Dermis microvascular lymphatic vessel endothelial cell (primary cell): ENCODE measurements at places on chromosomes 12 and 14. TPM values are rescaled to one million over a fixed set of nuclear protein-coding genes. Genes with fewer than 3 reads are reported as not detected.

DNA sequence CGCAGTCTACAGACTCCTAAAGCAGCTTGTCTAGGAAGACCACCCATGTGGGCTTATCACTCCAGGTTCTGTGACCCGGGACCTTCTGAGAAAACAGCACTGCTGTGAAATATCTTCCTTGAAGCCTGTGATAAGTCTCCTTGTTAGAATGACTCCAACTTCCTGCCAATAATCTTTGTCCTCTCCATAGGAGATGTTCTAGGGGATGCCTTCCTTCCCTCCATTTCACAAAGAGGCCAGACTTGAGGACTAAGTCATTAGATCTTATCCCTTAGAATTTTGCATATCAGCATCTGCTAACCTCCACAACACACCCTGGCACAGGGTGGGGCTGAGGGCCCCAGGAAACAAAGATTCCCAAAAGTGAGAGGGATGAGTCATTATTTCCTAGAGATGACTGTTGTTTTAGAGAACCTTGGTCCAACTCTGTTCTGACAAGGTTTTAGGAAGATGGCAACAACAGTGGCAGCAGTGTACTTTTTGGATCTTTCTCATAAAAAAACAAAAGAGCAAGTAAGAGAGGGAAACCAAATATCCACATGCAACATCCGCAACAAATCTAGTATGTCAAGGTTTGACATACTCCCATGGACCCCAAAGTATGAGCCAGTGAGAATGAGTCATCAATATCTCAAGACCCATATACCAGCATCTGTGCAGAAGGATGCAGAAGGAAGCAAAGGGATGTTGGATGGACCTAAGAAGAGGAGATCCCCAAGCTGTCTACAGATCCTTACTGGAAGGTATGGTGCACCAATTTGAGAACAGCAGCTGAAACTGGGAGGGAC lies 6.0 kb downstream of the LTB4R start:
- DNase-seq = no peak

DNA sequence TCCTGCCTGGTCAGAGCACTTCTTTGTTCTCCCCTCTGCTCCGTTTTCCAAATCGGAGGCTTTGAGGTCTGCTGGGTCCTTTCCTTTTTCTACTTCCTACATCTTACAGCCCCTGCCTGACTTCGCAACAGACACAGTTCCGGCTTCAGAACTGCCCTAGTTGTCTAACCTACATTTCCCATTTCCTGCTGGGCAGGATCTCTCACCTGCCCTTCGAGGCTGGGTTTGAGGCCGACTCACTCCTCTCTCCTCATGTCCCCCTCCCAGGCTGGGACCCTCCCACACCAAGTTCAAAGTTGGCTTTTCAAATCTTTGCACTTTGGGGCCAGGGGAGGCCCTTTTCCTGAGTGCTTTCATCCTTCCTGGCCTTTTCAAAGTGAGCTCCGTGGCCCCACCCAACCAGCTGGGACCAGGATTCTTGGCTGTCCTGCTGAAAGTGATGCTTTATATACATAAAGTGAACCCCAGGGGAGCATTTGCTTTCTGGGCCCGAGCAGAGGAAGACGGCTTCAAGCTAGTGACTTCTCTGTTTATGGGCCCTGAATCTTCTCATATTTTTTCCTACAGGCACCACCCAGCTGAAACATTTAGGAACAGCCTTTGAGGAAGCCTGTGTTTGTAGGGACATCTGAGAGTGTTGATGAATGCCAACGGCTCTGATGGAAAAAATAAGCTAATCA lies 281.0 kb upstream of the CRY1 start:
- DNase-seq = no peak

DNA sequence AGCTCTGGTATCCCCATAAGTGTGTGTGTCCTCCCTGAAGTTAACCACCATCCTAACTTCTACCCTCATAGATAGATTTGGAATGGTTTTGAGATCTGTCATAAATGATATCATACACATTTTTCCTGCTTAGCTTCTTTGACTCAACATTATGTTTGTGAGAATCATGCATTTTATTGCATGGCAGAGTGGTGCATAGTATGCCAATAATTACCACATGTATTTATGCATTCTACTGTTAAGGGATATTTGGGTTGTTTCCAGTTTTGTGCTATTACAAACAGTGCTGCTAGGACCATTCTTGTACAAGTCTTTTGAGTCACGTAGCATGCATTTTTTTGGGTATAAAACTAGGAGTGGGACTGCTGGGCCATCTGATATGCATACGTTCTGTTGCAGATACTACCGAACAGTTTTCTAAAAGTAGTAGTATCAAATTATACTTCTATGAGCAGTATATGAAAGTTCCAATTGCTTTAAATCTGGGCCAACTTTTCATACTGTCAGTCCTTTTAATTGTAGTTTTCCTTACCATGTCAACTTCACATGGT lies 13.4 kb downstream of the GRIP1 start:
- no peak for DNase-seq

CFAP73 gene
- not detected in 2 replicates for total RNA-seq

GLIPR1L1 gene
- not detected in 2 replicates for total RNA-seq

TMEM121 gene
- total RNA-seq = 6.4 and 9.5 TPM in 2 replicates

- DNase-seq = no peak
Measured at GRCh38 chr12:66251049-66251448, 51.2 kb upstream of the HELB start.

DNA sequence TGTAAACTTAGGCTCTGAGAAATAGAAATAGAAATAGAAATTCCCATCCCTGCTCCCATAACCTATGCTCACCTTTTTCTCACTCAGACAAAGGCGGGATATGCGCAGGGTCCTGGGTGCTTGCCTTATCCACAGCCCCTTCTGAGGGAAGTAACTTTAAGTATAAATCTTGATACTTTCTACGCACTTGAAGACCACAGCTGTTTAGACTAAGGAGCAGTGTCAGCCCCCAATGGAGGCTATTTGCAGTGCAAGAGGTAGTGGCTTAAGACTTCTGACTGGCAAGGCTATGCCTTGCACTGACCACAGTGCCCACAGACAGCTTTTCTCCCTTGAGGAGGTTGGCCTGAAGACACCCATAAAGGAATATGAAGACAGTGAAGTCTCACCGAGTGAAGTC lies 35.2 kb downstream of the ASCL1 start:
- DNase-seq = no peak

GRCh38 chr14:101072531-101072930 lies 169.0 kb upstream of the RTL1 start:
- no peak for DNase-seq

RNF10 gene
- 78.6 and 131 TPM in 2 replicates for total RNA-seq

KLRC2 gene
- not detected in 2 replicates for total RNA-seq

DYRK2 gene
- 4.7 and 6.4 TPM in 2 replicates for total RNA-seq

MIP gene
- 0.26 and 0.51 TPM in 2 replicates for total RNA-seq

DNA sequence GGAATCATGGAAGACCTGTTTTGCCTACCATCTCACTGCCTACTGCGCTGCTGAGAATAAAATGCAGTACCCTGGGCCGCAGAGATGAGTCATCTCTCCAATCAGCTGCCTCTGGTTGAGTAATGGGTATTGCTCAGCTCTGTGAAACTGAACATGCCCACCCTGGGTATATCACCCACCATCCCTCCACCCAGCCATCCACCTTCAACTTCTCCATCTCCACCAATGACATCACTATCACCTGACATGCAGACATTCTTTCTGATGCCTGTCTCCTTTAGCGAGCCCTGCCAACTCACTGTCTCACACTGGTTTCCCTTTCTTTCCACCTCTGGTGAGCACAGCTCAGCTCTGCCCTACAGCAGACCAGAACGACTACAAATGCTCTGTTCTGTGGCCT lies 33.6 kb downstream of the E2F7 start:
- no peak for DNase-seq

GRCh38 chr14:71748196-71748595 lies 184.0 kb upstream of the RGS6 start:
- DNase-seq = no peak

GRCh38 chr12:76398106-76398505 lies 49.9 kb upstream of the BBS10 start:
- DNase-seq = no peak

CFAP54 gene
- total RNA-seq = 6.2 and 9.2 TPM in 2 replicates

DNA sequence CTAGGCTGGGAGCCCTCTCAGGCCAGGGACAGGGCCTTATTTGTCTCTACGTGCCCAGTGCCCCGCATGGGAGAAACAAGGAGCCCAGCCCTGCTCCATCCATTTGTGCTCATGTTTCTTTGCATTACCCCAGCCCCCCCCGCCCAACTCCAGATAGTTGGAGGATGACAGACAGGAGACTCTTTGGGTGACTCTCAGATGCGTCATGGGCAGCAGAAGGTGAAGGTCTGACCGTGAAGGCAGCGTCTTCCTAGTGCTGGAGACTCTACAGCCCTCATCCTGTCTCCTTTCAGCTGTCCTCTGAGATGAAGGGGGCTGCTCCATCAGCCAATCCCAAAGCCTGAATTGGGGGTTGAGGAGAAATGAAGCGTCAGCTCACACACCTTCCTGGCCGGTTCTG lies 283 bp upstream of the PSMB11 start:
- no peak for DNase-seq

- peak; percentile 60 for DNase-seq
Measured at GRCh38 chr12:122327494-122328385, 61.4 kb upstream of the VPS33A start.

OVCH1 gene
- under 0.01 TPM in 1 of 2 replicates, not detected in the other for total RNA-seq

DNA sequence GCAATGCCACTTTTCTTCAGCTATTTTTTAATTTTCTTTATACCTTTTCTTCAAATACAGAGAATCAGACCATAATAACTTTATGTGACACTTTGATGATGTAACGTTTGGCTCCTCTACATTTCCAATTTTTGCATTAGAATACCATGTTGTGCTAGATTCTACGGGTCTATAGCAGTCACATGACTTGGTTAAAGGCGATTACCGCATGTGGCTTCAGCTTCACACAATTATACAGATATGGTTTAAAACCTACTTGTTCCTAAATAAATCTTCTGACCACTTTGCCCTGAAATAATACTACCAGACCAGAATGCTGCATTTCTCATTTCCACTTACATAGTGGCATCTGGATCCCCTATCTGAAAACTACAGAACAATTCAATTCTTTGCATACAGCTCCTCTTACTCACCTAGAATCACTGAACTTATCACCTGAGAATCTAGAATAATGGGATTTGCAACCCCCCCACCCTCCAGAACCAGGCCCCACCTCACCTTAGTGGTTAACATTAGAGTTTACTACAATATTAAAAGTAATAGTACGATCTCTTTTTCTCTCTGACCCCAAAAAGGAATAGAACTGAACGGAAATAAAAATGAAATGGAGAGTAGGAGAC lies 1.3 kb downstream of the MAX start:
- peak; percentile 36 for DNase-seq

- DNase-seq = no peak
Measured at GRCh38 chr14:87076922-87077321, 916.1 kb downstream of the GALC start.

DNA sequence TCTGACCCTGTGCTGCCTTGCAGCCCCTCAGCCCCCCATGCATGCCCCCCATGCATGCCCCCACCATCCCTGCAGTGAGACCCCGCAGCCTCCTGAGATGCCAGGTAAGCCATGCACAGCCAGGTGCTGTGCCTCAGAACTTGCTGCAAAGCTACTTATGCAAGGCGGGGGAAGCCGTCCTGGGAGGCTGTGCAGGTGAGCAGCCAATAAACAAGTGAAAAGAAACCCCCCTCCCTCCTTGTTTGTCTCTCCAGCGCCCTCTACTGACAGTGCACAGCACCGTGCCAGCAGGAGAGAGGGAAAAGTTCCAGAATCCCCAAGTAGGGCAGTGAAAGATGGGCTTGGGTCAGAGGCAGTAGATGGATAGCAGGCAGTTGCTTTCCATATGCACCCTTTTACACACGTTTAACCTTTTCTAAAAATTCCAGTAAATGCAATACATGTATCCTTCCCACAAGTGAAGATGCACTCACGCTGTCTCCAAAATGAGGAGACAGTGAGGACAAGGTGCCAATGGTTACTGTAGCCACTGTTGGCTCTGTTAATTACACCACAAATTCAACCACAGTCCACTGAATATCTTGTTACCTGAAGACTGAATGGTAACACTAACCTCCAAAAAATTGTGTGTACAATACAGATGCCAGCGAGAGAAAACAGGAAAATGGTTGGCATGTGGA lies 18.0 kb downstream of the TNFAIP2 start:
- peak; percentile 48 for DNase-seq

- DNase-seq = no peak
Measured at GRCh38 chr12:128928361-128928760, 75.1 kb downstream of the GLT1D1 start.

LMO3 gene
- not detected in 2 replicates for total RNA-seq

PARP2 gene
- total RNA-seq = 5.3 and 6.3 TPM in 2 replicates

- no peak for DNase-seq
Measured at GRCh38 chr12:124007826-124008570, 35.0 kb downstream of the ZNF664 start.

SLC39A2 gene
- not detected in 2 replicates for total RNA-seq

- DNase-seq = no peak
Measured at GRCh38 chr12:2352203-2352602, 299.4 kb downstream of the CACNA1C start.

DNA sequence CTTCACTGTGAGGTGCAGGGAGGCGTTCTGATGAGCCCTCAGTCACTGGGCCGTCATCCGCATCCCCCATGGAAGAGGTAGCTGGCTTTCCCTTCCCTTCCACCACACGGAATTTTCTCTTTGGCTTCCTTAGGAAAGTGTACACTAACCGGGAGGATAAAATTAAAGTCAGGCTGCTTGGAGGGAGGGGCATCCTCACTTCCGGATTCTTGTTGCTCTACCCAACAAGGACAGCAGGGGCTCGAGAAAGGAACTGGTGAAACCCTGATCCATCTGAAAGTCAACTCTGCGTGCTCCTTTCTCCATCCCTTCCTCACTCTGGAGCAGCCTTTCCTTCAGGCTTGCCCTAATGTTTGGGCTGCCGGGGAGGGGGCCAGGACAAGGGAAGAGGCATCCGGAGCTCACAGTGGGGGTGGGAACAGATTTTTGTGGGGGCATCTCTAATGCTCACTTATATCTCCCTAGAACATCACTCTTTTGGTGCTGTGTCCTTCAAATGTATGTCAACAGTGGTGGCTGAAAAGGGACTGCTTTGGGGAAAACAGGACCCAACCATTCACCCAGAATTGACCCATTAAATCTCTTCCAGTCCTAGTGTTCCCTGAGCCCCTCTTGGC lies 101.4 kb upstream of the FKBP4 start:
- no peak for DNase-seq

DNA sequence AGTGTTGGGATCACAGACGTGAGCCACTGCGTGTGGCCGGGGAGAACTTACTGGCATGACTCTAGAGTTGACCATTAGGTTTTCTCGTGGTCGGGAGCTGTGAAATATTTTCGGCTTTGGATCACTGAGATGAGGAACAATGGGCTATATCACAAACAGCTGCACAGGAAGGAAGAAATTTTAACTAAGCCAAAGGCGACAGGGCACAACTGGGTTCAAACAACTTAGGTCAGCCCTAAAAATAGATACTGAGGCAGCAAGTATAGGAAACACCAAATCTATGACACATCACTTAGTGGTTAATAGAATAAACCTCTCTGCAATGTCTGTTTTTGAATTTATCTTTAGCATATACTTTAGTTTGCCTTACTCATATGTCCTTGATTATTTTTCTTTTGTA lies 162.9 kb downstream of the LRIG3 start:
- DNase-seq = peak; percentile 81
